Purkinje cell (primary cell): ENCODE measurements at places on chromosomes 11 and 22. TPM values are rescaled to one million over a fixed set of nuclear protein-coding genes. Genes with fewer than 3 reads are reported as not detected.

The SEPTIN3 gene
- polyA plus RNA-seq = 31.4 and 45.8 TPM in 2 replicates

The MIEF1 gene
- 9.0 and 9.3 TPM in 2 replicates for polyA plus RNA-seq

The VWCE gene
- polyA plus RNA-seq = not detected in 2 replicates

The H19 gene
- polyA plus RNA-seq = not detected in 2 replicates

The OR51B2 gene
- polyA plus RNA-seq = not detected in 2 replicates

The E2F8 gene
- polyA plus RNA-seq = not detected in 2 replicates

The IGSF22 gene
- polyA plus RNA-seq = 1.8 and 1.9 TPM in 2 replicates

The UPK3A gene
- polyA plus RNA-seq = not detected in 2 replicates

The C1QTNF4 gene
- 0.24 TPM in 2 replicates for polyA plus RNA-seq

The ZC3H7B gene
- 0.20 and 0.35 TPM in 2 replicates for polyA plus RNA-seq

The CD3E gene
- not detected in 2 replicates for polyA plus RNA-seq

The APOA5 gene
- not detected in 2 replicates for polyA plus RNA-seq

The SCUBE2 gene
- polyA plus RNA-seq = 2.7 and 6.4 TPM in 2 replicates

The DRD4 gene
- not detected in 2 replicates for polyA plus RNA-seq

The ACTN3 gene
- not detected in 2 replicates for polyA plus RNA-seq

The ART1 gene
- not detected in 2 replicates for polyA plus RNA-seq

The DEFB131B gene
- polyA plus RNA-seq = not detected in 2 replicates

The ANGPTL5 gene
- polyA plus RNA-seq = 0.42 and 1.3 TPM in 2 replicates

The KCNA4 gene
- polyA plus RNA-seq = 0.31 TPM in 1 of 2 replicates, not detected in the other

The ANKK1 gene
- polyA plus RNA-seq = not detected in 2 replicates

The GAB4 gene
- polyA plus RNA-seq = not detected in 2 replicates

The FADS3 gene
- polyA plus RNA-seq = 0.51 TPM in 1 of 2 replicates, not detected in the other

The C11orf16 gene
- polyA plus RNA-seq = not detected in 2 replicates

The TH gene
- polyA plus RNA-seq = not detected in 2 replicates

The IGSF9B gene
- 0.11 and 0.35 TPM in 2 replicates for polyA plus RNA-seq

The TEX54 gene
- not detected in 2 replicates for polyA plus RNA-seq

The CHRM1 gene
- polyA plus RNA-seq = 5.9 TPM in 1 of 2 replicates, not detected in the other

The DTX4 gene
- 1.8 and 3.2 TPM in 2 replicates for polyA plus RNA-seq

The KDM4D gene
- 1.1 and 3.4 TPM in 2 replicates for polyA plus RNA-seq

The MEI1 gene
- polyA plus RNA-seq = 7.7 and 7.9 TPM in 2 replicates

The CUL5 gene
- polyA plus RNA-seq = 32.2 and 46.4 TPM in 2 replicates

The EIF3D gene
- 58.2 and 60.9 TPM in 2 replicates for polyA plus RNA-seq

The SCN3B gene
- 14.8 and 42.9 TPM in 2 replicates for polyA plus RNA-seq

The MS4A14 gene
- polyA plus RNA-seq = not detected in 2 replicates

The KCNE3 gene
- polyA plus RNA-seq = not detected in 2 replicates

The SAC3D1 gene
- polyA plus RNA-seq = 1.3 and 3.6 TPM in 2 replicates

The B4GALNT4 gene
- 0.56 and 5.0 TPM in 2 replicates for polyA plus RNA-seq

The NAALADL1 gene
- polyA plus RNA-seq = not detected in 2 replicates

The ARHGAP8 gene
- not detected in 2 replicates for polyA plus RNA-seq

The OR8D1 gene
- not detected in 2 replicates for polyA plus RNA-seq

The SESN3 gene
- polyA plus RNA-seq = 15.6 and 26.0 TPM in 2 replicates

The MIAT gene
- 20.1 and 21.0 TPM in 2 replicates for polyA plus RNA-seq
